ENCODE measurements at places on chromosomes 1 and 21.

DNA sequence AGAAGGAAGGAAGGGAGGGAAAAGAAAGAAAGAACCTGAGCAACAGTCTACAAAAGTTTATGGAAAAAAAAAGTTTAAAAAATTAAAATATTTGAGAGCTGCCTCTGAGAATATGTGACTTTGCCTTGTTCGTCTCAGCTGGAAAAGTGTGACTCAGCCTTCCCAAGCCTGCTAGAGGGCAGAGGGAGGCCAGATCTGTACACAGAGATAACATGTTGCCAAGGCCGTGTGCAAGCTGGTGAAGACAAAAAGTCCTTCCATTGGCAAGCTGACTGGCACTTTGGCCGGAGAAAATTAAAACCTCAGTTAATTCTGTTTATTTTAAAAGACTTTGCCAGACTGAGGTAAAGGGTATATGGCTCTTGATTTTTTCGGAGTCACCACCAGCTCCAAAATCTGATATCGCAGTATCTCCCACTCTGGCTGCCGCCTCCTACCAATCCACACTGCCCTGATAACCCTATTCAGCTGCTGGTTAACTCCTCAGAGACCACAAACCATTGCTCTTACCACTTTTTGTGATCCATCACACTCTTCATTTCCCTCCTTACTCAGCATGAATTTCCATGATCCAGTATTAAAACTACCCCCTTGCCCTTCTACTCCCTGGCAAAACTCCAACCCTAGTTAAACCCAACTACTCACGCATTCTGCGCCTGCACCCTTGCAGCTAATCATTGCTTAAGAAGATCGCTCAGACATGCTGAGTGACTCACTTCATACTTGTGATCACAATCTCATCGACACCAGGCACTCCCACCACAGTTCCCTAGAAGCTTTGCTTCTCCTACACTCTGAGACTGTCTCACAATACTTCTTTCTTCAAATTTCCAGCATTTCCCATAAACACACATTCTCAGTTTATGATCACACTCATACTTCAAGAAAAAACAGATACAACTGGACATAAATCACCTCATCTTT lies 5.7 kb upstream of the PPP1R15B start:
- no peak for DNase-seq

DNA sequence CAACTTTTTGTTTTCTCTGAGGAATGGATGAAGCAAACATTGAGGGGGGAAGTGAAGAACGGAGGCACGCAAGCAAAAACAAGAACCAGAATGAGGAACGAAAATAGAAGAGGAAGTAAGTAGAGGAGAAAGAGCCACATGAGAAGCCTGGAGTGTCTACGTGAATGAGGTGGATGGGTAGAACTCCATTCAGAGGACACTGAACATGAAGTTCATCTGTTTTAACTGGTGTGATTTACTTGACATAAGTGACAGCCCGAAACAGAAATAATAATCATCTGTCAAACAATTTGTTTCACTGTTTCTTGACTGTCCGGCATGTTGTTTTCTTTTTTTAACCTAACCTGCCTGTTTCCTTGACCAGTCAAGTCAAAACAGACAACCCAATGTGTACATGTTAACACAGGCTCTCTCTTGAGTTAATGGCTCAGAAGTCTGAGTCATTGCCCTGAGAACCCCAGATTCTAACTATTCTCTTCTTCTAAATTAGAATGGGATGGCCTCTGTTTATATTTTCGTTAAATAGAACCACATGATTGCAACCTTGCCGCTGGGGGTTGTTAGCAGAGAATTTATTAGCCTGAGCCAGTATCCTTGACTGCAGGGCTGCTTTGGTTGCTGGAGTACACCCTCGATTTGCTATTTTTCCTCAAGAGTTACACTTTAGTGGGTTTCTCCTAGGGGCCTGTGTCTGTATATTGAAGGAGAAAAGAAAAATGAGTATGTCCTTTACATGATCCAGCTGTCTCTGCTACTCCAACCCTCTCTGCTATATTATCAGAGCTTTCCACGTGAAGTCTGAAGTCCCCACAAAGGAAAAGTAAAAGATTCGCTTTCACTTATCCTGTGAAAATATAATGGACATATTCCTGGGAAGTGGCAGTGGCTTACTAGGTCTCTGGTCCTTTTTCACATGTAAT lies 151.7 kb downstream of the ZC3H11B start:
- no peak for DNase-seq

DNA sequence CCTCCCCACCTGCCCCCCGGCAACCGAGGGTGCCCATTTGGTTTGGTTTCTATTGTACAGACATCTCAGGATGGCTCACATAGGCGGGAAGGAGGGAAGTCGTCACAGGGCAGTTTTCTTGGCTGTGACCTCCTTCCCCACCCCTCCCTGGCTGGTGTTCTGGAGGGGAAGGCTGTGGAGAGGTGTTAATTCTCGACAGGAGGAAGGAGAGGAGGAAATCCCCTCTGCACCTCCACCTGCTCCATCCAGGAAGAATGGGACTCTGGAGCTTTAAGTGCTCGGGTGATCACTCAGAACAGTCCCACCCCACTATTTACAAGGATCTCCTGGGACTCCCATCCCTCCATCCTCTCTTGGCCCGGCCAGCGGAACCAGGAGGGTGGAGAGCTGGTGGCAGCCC lies 7.6 kb downstream of the MEX3A start:
- no peak for DNase-seq

GRCh38 chr1:53430261-53430660 lies 28.9 kb upstream of the DMRTB1 start:
- DNase-seq, result no peak

DNA sequence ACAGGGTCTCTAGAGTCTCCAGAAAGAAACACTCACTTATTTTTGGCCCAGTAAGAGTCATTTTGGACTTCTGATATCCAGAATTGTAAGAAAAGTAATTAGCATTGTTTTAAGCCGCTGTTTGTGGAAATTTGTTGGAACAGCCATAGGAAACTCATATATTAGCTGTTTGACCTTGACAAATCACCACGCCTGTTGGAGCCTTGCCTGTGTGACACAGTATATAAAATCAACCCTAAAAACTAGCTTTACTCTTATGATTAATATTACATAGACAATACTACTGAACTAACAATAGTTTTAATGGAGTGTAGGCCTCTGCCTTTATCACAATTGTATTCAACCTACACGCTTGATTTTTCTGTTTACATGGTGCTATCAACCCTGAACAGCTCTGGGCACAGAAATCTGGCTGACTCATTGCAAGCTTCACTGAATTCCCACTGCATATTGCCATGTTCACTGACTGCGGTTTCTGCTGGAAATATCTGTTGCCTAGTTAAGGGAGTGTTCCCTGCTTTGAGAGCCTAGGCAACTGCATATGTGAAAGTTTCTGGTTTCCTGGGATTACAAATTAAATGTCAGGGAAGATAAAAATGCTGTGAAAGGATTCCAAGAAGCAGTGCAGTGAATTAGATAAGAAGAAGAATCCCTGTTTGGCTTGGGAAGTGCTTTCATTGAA lies 419.5 kb upstream of the DEPDC1 start:
- no peak for DNase-seq

DNA sequence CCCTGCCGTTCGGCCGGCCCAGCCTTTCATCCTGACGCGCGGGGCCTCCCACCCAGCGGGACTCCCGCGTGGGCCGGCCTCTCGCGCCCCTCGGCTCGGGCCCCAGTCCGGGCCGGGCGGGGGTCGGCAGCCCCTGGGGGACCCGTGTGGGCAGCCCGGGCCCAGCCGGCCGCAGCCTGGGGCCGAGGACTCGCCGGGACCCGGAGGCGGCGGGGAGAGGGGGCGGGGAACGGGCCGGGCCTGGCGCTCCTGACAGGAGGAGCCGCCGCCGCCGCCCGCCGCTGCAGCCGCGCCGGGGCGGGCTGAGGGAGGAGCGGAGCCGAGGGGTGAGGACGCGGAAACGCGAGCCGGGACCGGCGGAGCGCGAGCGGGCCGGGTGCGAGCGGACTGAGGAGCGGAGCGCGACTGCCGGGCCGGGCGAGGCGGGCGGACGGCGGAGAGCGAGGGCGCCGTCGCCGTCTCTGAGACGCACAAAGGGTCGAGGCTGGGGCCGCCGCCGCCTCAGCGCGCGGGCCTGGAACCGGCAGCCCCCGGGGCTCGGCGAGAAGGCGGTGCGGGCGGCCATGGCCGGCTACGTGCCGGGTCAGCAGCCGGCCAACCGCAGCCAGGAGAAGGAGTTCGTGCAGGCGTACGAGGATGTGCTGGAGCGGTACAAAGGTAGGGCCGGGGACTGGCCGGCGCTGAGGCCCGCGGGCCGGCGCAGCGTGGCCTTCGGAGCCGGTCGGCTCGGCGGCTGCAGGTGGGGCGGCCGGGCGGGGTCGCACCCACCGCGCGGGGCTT lies 79.1 kb downstream of the NDUFS5 start:
- peak; percentile 53 for DNase-seq

DNA sequence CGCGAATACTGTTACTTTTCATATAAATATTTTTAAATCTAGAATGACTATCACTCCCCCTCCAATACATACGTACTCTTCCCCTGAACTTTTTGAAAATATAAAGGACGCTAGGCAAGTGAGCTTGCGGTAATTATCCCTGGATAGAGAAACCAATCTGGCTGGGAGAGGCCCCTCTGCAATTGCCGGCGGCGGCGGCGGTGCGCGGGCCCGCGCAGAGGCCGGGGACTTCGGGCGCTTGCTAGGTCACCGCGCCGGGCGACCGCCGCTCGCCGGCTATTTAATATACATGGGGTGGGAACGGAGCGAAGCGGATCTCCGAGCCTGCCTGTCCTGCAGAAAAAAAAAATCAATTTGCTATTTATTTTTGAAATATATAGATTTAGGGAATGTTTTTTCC lies 416.3 kb upstream of the ESRRG start:
- DNase-seq, result no peak

DNA sequence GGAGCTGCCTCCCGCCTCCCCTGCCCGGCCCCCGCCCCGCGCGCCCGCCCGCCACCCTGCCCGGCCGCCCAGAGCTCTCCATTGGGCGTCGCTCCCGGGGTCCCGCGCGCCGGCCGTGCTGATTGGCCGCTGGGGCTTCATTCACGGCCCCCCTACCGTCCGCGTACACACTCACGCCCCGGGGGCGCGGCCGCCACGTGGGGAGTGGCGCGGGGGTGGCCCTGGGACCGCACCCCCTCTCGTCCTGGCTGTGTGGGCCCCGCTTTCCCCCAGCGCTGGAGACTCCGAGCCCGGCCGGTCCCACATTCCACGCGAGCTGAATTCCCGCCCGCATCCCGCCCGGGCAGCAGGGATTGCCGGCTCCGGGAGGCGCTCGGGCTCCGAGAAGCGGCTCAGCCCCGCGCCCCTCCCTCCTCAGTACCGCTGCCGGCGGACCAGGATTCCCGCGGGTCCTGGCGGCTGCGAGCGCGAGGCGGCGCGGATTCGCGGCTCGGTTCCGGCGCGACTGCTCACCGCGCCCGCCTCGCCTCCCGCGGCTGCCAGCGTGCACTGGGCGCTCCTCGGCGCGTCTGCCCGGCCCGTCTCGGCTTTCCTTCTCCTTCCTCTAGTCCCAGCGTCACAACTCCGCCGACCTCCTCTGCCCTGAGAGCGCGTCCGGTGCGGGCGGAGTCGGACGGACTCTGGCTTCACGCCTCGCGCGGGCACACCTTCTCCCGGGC lies 450 bp upstream of the POU3F1 start:
- peak; percentile 50 for DNase-seq

DNA sequence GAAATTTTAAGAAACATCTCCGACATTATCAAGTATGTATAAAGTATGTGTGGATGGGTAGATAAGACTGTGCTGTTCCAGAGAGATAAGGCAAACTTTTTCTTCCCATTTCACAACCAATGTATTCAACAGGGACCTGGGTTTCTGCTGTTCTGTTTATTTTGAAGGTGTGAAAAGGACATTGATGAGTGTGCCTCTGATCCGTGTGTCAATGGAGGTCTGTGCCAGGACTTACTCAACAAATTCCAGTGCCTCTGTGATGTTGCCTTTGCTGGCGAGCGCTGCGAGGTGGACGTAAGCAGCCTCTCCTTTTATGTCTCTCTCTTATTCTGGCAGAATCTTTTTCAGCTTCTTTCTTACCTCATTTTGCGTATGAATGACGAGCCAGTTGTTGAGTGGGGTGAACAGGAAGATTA lies 174.0 kb downstream of the CRB1 start:
- no peak for DNase-seq

DNA sequence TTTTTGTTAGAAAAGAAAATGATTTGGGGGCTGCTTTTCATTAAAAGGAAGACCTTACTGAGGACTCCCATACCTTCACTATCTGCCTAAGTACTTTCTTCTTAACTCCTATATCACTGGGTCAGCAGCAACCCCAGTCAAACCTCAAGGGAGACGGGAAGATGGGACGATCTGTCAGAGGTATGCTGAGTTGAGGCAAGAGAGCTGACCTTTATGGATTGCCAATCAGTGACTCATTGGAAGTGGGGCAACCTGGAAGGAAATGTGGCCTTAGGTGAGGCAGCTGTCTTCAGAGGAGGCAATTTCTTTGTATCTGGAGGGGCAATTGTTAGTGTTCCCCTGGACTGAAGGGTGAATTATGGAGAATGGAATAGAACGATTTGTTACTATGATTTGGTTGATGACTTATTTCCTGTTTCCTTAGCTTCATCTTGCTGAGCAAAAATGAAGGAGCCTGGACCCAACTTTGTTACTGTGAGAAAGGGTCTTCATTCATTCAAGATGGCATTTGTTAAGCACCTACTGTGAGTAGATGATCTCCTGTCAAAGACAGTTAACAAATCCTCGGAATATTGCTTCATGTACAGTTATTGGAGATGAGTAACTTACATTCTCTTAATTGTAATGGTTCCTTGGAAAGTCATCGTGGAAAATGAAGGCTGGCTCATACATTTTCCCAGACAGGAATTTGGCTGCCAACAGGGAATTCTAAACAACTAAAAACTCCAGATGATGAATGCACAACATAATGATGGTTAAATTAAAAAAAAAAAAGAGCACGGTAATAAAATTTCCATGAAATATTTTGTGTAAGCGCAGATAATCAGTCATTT lies 134.7 kb upstream of the KCNJ15 start:
- no peak for DNase-seq

- DNase-seq, result no peak
These were observed 3.1 kb upstream of the SYTL1 start for GRCh38 chr1:27338751-27339150.

GRCh38 chr1:31111290-31111951 lies 45.9 kb upstream of the PUM1 start:
- DNase-seq, result no peak

DNA sequence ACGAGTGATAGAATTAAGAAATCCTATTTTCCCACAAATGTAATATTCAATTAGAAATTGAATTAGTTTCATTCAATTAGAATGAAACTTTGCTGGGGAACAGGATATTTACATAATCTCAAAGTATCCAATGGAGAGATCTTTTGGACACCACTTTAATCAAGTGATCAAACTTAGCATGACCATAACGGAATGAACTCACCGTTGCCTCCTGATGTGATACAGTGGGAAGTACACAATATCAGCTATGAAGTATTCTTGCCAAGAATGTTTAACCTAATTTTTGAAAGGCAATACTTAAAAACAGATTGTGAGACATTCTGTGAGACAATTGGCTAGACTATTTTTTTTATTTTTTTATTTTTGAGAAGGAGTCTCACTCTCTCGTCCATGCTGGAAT lies 16.6 kb downstream of the CDKN2C start:
- DNase-seq, result no peak

- peak; percentile 27 for DNase-seq
These were observed 75.8 kb downstream of the ARHGEF16 start for GRCh38 chr1:3530086-3530925.

Measured in G401 (cell line).